ENCODE measurements at places on chromosomes 1 and 21.
A peak's percentile ranks its signal among the peaks of the same experiment; 100 is the strongest.

DNA sequence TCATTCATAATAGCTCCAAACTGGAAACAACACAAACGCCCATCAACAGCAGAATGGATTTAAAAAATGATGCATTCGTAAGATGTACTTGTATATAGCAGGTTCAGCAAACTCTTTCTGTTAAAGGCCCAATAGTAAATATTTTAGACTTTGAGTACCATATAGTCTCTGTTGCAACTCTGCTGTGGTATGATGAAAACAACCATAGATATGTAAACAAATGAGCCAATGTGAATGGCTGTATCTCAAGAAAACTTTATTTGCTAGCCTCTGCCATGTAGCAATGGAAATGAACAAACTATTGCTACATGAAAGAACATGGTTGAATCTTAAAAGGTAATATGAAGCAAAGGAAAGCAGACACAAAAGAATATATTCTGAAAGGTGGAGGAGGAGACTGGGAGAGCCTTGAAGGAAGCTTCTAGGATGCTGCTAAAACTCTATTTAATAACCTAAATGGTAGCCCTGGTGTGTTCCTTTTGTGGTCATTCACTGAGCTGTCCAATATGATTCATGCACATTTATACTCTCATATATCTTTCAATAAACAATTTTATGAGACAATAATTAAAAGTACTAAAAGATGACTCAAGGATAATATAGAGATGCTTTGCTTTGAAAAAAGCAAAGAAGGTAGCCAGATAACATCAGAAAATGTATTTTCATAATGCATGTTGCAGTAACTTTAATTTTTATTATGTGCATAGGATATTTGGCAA is 29.1 kb upstream of the FMO3 start:
- no peak for ATAC-seq

DNA sequence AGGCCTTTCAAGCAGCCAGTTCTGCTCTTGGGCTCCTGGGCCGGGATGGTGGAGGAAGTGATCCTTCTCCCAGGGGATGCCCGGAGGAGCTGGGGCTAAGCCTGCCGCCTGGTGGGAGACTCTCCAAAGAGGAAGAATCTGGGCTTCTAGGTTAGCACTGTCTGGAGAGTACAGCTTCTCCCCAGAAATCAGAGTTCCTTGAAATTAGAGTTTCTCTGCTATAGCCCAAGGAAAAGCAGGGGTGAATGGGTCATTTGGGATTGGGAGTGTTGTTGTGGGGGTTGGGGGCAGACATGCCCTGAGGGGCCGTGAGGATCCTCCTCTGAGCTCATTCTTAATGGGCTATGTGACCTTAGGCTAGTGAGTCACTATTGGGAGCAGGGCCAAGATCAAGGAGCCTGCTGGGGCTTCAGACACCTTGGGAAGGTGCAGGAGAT is 6.5 kb downstream of the LGR6 start:
- ATAC-seq, result no peak

DNA sequence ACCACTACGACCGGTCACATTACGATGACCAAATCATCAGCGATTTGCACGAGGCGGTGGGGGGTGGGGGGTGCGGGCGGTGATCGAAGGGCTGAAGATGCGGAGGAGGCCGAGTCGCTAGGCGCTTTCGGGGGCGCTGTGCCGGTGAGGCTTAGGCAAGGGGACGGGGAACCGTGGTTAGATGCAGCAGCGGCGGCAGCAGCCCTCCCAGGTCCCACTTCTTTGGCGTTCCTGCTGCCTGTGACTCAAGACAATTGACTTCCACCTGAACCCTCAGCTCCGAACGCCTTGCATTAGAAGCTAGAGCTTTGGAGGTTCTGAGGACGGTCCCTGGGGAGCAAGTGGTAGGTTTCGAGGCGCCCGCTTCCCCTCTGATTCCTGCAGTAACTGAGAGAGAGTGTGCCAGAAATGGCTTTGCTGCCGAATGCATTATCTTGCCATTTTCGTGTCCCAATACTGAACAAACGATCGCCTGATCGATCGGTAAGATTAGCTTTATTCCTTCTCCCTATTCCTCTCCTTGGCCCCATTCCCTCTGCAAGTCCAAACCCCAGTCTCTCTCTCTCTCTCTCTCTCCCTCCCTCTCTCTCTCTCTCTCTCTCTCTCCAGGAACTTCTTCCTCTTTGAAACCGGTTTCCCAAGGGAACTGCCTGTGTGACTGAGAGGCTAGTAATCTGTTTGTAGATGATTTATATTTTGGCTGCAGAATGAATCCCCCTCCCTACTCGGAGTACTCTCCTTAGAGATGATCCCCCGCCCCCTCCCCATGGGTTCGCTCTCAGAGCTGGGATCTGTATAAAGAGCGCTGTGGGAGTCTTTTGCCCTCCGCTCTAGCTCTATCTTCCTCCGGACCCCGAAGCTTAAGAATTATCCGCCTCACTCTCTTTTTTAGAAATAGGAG is 735 bp upstream of the BRINP3 start:
- peak; percentile 16 for ATAC-seq

- ATAC-seq, result no peak
Measured at GRCh38 chr1:6342056-6342455, 51.5 kb downstream of the ACOT7 start.

GRCh38 chr1:167821969-167822685 is 91.8 kb downstream of the ADCY10 start:
- no peak for ATAC-seq
